ENCODE measurements at places on chromosomes 12 and 14. TPM values are rescaled to one million over a fixed set of nuclear protein-coding genes. Genes with fewer than 3 reads are reported as not detected.

- H3K27me3 ChIP-seq: no peaks in the 10 kb centered on the region
- H3K4me1 ChIP-seq: no peaks in the 10 kb centered on the region
- H3K27ac ChIP-seq: no peak overlapping the region
- H3K4me3 ChIP-seq: no peak overlapping the region
- H3K36me3 ChIP-seq: no peaks in the 10 kb centered on the region
- no peak for DNase-seq
Measured at GRCh38 chr12:96534339-96534738, 45.0 kb downstream of the CFAP54 start.

GRCh38 chr12:106585521-106586277 lies 2.9 kb downstream of the RFX4 start:
- no peaks in the 10 kb centered on the region for H3K36me3 ChIP-seq
- H3K4me1 ChIP-seq: peaks cover 39% of the 10 kb centered on the region
- H3K27me3 ChIP-seq: peaks cover 93% of the 10 kb centered on the region
- no peak overlapping the region for H3K27ac ChIP-seq

GRCh38 chr14:68518761-68519670 lies 273.9 kb downstream of the ZFP36L1 start:
- H3K4me1 ChIP-seq: peaks cover 51% of the 10 kb centered on the region
- no peak overlapping the region for H3K4me3 ChIP-seq
- no peaks in the 10 kb centered on the region for H3K36me3 ChIP-seq
- H3K27ac ChIP-seq: peak overlapping the region; percentile 40

GRCh38 chr14:61516118-61516743 lies 179.1 kb upstream of the HIF1A start:
- no peak overlapping the region for H3K4me3 ChIP-seq
- no peaks in the 10 kb centered on the region for H3K27me3 ChIP-seq
- peaks cover 6% of the 10 kb centered on the region for H3K4me1 ChIP-seq
- no peak overlapping the region for H3K27ac ChIP-seq

- H3K27ac ChIP-seq: peak overlapping the region; percentile 88
- H3K4me3 ChIP-seq: peak overlapping the region; percentile 81
- H3K36me3 ChIP-seq: 0 out of 2 replicates have a peak, but pooled peaks cover 4% of the 10 kb centered on the region
- H3K27me3 ChIP-seq: peaks cover 5% of the 10 kb centered on the region
- peaks cover 43% of the 10 kb centered on the region for H3K4me1 ChIP-seq
- peak; percentile 73 for DNase-seq
Measured at GRCh38 chr14:102590667-102591099, 1.8 kb upstream of the RCOR1 start.

- H3K36me3 ChIP-seq: no peaks in the 10 kb centered on the region
- H3K27ac ChIP-seq: no peak overlapping the region
- peak; percentile 74 for DNase-seq
- H3K4me3 ChIP-seq: no peak overlapping the region
Measured at GRCh38 chr12:121110211-121110940, 22.3 kb upstream of the P2RX7 start.

GRCh38 chr12:52499806-52500560 lies 6.9 kb upstream of the KRT6A start:
- no peaks in the 10 kb centered on the region for H3K36me3 ChIP-seq
- H3K27me3 ChIP-seq: peaks cover 2% of the 10 kb centered on the region
- H3K4me3 ChIP-seq: no peak overlapping the region
- H3K4me1 ChIP-seq: peaks cover 23% of the 10 kb centered on the region

DNA sequence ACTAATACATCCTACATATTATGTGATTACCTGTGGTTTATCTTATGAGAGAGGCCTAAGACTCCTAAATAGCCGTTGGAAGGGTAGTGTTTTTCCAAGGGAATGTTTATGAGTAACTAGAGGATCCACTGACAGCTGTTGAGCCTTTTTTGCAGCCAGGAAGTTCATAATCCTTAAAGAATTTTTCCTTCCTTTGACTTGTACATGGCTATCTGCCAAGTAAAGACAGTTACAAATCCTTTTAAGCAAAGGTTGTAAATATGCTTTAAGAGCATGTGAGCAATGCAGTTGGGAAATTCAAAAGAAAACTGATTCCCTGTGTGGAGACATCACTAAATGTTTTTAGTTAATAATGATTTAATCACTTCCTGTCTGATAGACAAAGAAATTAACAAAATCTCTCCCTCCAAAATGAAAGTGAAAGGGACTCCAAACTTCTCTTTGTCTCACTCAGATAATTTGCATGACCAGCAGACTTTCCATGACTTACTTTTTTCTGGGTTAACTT lies 333.8 kb downstream of the PDZRN4 start:
- H3K27ac ChIP-seq: no peak overlapping the region
- H3K4me3 ChIP-seq: no peak overlapping the region
- no peak for DNase-seq
- H3K4me1 ChIP-seq: peaks cover 25% of the 10 kb centered on the region
- no peaks in the 10 kb centered on the region for H3K27me3 ChIP-seq

DNA sequence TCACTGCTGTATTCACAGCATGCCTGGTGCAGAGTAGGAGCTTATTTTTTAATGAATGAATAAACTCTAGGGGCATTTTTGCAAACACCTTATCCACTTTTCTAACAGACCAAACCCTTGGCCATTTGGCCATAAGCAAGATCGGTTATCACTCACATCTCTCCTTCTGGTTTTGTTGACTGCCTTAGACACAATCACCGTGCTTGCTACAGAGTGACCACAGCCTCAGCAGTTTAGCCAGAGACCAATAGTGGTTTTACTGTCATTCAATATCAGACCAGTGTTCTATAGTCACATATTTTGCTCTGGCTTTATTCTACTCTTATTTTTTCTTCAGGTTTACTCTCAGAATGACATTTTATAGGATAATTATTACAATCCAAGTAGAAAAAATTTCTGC lies 2.2 kb downstream of the KLRB1 start:
- no peak for DNase-seq
- H3K27ac ChIP-seq: no peak overlapping the region
- peaks cover 18% of the 10 kb centered on the region for H3K36me3 ChIP-seq
- H3K4me3 ChIP-seq: no peak overlapping the region
- peaks cover 7% of the 10 kb centered on the region for H3K4me1 ChIP-seq
- H3K27me3 ChIP-seq: no peaks in the 10 kb centered on the region

DNA sequence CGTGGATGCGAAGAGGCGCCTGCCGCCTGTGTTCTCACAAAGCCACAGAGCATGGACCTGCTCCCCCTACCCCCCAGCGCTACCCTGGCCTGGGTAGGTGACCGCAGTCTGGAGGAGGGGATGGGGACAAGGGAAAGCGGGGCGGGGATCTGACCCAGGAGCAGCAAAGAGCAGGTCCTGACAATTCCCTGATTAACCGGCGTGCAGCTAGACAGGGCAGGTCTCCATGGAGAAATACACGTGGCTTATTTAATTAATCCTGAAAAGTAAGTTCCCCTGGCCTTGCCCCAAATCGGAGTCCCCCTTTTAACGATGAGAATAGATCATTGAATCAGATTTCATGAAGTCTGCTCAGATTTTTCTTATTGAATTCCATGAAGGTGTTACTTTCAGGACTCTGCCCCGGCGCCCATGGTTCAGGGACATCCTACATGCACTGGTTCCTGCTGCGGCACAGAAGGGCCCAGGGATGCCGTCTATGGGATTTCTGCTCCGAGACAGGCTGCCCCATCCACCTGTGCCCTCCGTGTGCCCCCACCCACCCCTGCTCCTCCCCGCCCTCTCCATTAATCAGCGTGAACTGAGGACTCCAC lies 251.0 kb upstream of the SFSWAP start:
- H3K36me3 ChIP-seq: no peaks in the 10 kb centered on the region
- H3K4me3 ChIP-seq: no peak overlapping the region
- DNase-seq: no peak
- peaks cover 2% of the 10 kb centered on the region for H3K4me1 ChIP-seq
- no peak overlapping the region for H3K27ac ChIP-seq
- H3K27me3 ChIP-seq: no peaks in the 10 kb centered on the region

DNA sequence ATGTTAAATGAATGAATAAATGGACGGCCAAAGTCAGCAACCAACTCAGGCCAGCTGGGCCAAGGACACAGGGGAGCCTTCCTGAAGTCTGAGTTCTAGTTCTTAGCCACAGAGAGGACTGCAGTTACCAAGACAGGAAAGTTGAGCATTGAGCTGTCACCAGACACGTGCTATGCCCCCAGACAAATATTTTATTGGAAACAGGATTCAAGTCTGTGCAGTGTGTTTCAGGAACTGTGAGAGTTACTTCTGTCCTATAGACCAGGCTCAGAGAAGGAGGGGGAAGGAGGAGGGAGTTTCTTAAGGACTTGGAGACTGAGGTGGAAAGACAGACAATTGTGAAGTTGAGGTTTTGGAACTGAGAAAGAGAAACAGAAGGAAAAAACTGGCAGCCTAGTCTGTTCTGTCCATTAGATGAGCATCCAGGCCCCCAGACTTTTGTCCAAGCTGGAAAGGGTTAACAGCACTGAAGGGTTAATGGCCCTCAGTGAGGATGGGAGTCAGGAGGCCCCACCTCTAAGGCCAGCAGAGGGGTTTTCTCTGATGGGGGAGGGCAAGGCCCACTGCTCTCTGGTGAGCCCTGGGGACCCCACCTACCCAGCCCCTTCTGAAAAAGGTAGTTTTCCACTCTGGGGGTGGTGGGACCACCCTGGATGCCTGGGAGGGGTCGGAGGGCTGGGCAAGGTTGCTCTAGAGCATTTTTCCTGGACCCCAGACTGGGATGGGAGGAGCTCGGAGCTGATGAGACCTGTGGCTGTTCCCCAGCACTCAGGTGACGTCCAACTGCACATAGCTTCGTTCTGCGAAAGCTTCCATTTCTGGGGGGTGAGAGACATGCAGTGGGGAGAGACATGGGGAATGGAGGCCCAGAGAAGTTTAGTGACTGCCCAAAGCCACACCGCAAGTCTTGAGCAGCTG lies 6.9 kb upstream of the CMKLR1 start:
- no peaks in the 10 kb centered on the region for H3K27me3 ChIP-seq
- H3K27ac ChIP-seq: no peak overlapping the region
- peaks cover 17% of the 10 kb centered on the region for H3K4me1 ChIP-seq
- DNase-seq: no peak
- no peaks in the 10 kb centered on the region for H3K36me3 ChIP-seq
- no peak overlapping the region for H3K4me3 ChIP-seq

DNA sequence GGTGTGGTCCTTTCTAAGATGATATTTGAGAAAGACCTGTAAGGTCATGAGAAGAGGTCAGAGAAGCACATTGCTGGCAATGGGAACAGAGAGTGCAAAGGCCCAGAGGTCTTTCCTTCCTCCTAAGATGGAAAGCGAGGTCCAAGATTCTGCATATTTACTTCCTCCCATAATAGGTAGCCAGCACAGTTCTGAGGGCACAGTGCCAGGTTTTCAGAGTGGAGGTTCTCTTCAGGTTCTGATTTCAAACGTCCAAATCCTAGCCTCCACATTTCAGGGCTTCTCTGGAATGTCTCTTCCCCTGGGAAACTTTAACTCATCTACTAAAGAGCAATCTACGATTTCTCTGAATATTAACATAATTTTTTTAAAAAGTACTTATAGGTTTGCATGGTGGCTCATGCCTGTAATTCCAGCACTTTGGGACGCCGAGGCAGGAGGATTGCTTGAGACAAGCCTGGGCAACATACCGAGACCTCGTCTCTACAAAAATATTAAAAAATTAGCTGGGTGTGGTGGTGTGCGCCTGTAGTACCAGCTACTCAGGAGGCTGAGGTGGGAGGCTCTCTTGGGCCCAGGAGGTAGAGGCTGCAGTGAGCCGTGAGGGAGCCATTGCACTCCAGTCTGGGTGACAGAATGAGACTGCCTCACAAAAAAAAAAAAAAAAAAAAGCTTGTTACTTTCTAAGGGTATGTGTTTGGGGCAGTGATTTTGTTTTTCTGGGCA lies 526 bp upstream of the MRPL42 start:
- H3K36me3 ChIP-seq: peaks cover 20% of the 10 kb centered on the region
- H3K27ac ChIP-seq: no peak overlapping the region
- peak overlapping the region; percentile 98 for H3K4me3 ChIP-seq
- H3K27me3 ChIP-seq: no peaks in the 10 kb centered on the region

DNA sequence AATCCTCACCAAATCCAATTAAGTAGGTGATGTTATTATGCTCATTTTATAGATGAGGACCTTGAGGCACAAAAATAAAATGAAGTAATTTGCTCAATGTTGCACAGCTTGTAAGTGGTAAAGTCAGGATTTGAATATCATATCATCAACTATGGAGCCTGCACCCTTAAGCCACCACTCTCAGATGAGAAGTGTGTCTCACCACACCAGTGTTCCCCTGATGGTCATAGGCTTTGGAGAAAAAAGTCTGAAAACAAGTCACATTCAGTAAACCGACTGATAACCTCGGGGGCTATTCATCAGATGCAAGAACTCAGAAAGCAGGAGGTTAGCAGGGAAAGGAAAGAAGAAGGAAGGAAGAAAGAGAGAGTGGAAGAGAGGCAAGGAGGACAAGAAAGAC lies 2.8 kb downstream of the TSHR start:
- H3K36me3 ChIP-seq: no peaks in the 10 kb centered on the region
- no peak overlapping the region for H3K27ac ChIP-seq
- no peak for DNase-seq
- H3K27me3 ChIP-seq: peaks cover 34% of the 10 kb centered on the region

GRCh38 chr14:65962952-65963351 lies 523.2 kb upstream of the CCDC196 start:
- peaks cover 23% of the 10 kb centered on the region for H3K4me1 ChIP-seq
- H3K27ac ChIP-seq: no peak overlapping the region
- no peak overlapping the region for H3K4me3 ChIP-seq

GRCh38 chr14:92316937-92317336 lies 6.0 kb upstream of the SLC24A4 start:
- no peak for DNase-seq
- H3K36me3 ChIP-seq: no peaks in the 10 kb centered on the region
- no peak overlapping the region for H3K27ac ChIP-seq

TEX22 gene
- total RNA-seq: 0.87 TPM

LARP4 gene
- total RNA-seq: 64.3 TPM

BBS10 gene
- total RNA-seq: 8.2 TPM
